ENCODE measurements at places on chromosomes 7 and 10.

DNA sequence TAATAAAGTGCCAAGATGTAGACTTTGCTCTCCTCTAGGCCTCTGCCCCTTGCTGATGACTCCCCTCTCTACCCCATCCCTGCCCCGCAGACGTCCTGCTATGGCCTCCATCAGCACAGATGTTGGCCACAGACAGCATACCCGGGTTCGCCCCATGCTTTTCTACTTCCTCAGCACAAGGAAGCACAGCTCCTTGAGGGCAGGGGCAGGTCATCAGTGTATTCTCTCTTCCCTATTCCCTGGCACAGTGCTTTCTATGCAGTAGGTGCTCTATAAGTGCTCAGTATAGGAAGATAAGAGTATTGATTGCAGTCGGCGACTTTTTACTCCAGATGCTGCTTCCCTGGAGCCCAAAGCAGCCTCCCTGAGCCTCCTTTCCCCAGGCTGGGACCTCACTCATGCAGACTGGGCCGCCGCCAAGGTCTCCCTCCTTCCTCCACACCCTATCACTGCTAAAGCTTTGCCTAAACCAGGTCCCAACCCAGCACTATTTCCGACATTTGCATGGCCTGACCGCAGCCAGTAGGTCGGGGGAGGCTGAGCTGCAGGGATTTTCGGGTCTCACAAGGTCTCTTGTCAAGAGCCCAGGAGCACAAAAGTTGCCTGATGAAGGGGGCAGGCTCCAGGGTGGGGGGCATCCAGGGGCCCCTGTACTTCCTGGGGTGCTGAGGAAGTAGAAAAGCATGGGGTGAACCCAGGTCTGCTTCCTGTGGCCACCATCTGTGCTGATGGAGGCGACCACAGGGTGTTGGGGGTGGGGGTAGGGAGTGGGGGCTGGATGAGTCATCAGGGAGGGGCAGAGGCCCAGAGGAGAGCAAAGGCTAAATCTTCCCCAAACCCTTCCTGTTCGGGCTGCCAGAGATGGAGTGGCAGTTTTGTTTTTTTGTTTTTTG lies 8.0 kb downstream of the CALHM3 start:
- peak; percentile 50 for DNase-seq

GRCh38 chr7:80488406-80488805 lies 23.5 kb downstream of the GNAT3 start:
- DNase-seq: no peak

GRCh38 chr10:11573497-11573896 lies 38.0 kb downstream of the USP6NL start:
- DNase-seq: no peak

DNA sequence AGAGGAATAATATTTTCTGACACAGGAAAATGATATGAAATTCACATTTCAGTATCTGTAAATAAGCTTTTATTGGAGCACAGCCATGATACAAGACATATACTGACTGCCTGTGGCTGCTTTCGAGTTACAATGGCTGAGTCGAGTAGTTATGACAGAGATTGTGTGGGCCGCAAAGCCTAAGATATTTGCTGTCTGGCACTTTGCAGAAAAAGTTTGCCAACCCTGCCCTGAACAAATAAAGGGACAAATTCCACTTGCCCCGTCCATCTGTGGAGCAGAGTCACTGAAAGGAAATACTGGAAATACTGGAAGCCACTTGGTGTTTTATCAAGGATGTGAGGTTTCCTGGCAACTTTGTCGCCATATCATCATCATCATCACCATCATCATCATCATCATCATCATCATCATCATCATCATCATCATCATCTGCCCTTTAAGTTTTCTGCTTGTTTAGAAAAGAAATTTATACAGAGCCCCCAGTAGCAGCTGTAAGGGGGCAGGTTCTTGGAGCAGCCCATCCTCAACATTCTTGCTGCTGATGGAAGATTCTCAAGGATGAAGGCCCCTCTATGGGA lies 85.8 kb downstream of the TCF7L2 start:
- no peak for DNase-seq

DNA sequence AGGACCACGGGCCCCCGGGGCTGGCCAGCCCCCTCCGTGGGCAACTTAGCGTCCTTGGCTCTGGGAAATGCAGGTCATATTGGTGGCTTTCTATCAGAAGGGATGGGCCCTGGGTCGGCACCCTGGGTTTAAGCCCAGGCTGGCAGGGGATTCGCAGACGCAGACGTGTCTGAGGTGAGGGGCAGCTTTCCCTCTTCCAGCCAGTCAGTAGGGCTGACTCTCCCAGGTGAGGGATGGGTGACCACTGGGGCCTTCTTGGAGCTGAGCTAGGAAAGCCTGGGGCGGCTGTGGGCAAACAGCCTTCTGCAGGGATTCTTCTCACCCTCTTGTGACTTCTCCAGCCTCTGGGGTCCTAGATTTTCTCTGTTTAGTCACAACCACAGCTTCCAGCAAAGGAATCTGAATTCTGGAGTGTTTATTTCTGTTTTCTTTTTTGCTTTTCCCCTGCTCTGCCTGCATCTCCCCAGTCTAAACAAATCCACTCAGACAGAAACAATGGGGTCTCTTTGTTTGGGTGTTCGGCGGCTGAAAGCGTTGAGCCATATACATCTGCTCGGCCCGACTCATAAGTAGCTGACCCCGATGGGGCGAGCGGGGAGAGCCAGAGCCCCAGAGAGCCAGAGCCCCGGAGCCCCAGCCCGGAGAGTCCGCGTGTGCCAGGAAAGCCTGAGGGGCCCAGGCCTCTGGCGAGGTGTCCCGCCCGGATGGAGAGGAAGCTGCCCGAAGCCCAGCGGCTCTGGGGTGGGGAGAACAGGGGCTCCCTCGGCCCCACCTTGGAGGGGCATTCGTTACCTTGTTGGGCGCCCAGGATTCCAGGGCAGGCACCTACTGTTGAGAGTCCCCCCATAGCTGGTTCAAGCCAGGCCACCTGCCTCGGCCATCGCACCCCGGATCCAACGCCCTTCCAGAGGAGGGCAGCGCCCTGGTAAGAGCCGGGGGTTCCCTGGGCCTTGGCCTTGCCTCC lies 2.0 kb downstream of the MNX1 start:
- no peak for DNase-seq

DNA sequence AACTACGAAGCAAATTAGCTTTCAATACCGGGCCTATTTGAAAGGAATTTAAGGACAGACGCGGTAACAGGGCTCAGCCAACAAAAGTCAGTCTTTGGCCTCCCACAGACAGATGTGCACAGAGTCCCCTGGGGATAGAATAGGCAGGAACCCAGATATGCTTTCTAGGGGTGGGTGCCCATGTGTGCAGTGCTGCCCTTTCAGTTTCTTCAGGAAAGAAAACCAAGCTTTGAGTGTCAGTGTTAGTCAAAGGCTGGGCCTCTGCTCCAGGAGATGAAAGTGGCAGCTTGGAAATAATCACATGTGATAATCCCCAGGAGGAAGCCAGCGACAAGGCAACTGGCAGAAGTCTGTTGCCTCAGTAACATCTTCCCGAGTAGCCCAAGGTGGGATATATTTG lies 43.8 kb upstream of the CSTF2T start:
- no peak for DNase-seq

- DNase-seq: no peak
Observed at GRCh38 chr10:72173619-72174296, 42.1 kb upstream of the ANAPC16 start.

DNA sequence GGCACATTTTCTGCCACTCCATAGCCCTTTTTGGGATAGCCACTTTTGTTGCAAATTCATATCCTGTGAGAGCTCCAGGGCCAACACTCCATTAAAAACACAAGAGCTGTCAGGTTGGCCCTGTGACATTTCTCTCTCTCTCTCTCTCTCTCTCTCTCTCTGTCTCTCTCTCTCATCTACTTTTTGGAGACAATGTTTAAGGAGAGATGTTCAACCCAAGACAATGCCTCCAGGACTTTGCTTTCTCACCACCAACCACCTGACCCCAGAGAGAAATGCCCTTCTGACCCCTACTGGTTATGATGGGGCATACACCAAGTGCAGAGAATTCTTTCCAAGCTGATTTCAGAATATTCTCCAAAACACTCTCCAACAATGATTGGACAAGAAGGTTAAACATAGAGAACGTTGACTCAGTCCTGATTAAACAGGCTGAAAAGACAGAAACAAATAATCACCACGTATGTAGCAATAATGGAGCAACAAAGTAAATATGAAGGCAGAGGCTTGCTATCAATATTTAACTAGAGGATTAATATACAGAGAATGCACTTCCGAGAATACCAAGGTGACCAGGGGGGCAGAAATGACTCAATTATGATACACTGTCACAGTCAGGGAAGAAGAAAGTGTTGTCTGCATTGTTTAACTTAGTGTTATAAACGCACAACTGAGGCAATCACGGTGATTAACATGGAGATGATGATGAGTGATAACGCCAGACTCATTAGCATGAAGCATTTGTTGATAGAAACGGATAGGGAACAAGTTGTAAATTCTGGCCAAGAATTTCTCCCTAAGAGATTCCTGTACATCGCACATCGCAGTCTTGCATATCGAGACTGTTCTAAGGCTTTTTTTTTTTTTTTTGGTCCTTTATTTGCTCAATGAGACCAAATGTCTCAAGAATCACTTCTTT lies 178.5 kb downstream of the NRP1 start:
- no peak for DNase-seq

DNA sequence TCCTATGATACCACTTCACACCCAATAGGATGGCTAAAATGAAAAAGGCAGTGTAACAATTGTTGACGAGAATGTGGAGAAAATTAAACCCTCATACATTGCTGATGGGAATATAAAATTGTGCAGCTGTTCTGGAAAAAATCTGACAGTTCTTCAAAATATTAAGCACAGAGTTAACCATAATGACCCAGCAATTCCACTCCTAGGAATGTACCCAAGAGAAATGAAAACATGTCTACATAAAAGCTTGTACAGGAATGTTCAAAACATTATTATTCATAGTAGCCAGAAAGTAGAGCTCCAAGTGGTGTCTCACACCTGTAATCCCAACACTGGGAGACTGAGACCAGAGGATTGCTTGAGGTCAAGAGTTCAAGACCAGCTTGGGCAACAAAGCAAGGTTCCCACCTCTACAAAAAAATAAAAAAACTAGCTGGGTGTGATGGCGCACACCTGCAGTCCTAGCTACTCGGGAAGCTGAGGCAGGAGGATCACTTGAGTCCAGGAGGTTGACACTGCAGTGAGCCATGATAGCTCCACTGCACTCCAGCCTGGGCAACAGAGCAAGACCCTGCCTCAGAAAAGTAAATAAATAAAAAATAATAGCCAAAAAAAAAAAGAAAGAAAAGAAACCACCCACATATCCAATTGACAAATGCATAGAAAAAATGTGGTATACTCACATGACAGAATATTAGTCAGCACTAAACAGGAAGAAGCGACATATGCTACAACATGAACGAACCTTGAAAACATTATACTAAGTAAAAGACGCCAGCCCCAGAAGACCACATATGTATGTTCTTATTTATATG lies 5.0 kb downstream of the RHEB start:
- DNase-seq: no peak

- no peak for DNase-seq
Observed at GRCh38 chr10:88810196-88810961, 7.8 kb downstream of the LIPM start.

DNA sequence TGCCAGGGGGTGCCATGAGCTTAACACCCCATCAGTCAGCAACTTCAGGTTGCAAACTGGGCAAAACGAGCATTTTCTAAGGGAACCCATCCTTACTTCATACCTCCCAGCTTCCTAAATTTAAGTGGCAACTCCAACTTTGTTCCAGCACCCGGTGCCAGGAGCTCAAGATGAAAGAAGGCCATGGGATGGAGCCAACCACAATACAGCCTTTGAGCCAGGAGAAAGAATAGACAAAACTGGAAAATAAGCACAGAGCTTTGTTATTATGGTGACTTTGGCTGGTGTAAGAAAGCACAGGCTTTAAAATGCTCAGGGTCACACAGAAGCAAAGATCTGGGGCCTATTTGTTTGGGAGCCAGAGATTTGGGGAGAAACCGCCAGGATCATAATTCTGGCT lies 388.7 kb upstream of the MGMT start:
- DNase-seq: no peak

GRCh38 chr7:116834815-116835504 lies 27.4 kb upstream of the CAPZA2 start:
- DNase-seq: no peak
